ENCODE measurements at places on chromosomes 3 and 15.

DNA sequence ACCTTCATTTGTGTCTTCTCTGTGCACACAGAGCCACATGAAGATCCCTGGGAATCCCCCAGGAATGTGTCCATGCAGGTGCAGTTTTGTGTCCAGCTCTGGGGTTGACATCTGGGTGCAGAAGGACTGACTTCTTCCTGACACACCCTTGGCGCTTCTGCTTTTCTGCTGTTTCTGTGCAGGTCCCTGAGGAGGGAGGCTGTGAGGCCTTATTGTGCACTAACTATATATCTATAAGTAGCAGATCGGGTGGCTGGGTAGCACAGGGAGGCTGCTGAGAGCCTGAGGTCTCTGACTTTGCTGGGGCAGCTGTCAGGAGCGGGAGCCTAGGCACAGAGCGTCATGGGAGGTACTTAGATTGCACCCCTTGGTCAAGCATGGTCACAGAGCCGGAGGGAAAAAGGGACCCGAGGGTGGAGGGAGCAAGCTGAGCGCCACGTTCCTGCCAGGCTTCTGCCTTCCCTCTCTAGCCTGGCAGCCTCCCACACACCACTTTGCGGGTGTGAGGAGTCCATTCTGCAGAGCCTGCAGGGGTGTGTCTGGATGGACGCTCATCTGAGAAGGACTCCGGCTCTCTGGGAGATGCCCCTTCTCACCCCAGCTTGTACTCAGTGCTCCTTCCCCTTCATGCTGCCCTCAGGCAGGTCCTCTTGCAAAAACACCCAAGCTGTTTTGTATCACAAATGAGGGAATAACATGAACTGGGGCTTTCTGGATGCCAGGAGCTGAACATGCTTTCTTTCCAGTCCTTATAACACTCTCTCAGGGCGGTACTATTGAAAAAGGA lies 23.9 kb downstream of the CCDC33 start:
- DNase-seq = no peak

- no peak for DNase-seq
Observed at GRCh38 chr3:50122661-50123391, 32.3 kb upstream of the SEMA3F start.

GRCh38 chr3:119596398-119596797 lies 1.3 kb upstream of the PLA1A start:
- no peak for DNase-seq

DNA sequence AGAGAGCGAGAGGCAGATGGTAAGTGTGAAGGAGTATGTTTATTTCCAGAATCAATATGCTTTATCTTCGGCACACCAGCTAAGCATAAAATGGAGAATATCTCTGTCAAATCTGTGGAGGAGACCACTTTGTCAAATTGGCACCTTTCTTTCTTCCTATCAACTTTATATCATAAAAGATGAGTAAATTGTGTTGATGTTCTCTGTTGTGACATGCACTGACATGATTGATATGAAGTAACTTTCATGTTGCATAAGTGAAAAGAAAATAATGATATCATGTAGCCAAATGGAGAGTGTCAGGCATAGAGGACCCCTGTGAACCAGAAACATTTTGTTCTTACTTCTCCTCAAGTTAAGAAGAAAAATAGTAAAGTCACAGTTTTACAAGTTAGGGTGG lies 753.8 kb downstream of the ZNF385D start:
- DNase-seq = no peak

GRCh38 chr15:88636050-88636449 lies 2.8 kb upstream of the ISG20 start:
- no peak for DNase-seq

DNA sequence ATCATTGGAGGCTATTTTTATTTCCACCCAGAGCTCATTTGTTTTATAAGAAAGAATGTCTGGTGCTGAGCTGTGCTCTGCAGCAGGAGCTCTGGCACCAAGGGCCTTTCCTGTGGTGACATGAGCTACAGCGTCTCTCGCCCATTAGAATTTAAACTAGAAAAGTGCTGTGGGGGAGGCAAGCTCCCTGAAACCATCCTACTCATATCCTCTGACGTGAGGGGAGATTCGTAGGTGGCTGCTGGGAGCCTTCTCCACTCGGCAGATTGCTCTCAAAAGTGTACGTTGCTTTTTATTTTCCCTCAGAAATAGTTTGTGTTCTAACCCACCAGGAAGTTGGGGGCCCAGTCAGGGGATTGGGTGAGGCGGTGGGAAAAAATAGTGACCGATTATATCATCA lies 76.3 kb upstream of the ARHGEF3 start:
- no peak for DNase-seq

- no peak for DNase-seq
Observed at GRCh38 chr3:37582086-37582485, 279.6 kb upstream of the CTDSPL start.

DNA sequence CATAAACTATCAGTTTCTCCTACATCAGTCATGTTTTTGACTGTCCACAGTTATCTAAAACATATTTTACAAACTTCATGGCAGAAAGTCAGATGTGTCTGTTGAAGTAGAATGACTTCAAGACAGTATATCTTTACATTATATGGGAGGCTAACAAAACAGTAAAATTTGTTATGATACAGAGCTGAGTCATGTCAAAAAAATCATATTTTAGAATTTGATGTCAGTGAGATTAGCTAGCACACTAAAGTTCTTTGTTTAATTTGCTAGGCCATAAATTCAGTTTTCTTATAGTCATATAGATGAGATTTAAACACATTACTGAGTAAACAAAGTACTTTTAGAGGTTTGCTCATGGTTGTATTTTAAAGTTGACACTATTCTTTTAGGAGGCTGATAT lies 80.3 kb upstream of the IGSF10 start:
- peak; percentile 38 for DNase-seq

GRCh38 chr3:182913889-182914288 lies 66.4 kb downstream of the DCUN1D1 start:
- no peak for DNase-seq

DNA sequence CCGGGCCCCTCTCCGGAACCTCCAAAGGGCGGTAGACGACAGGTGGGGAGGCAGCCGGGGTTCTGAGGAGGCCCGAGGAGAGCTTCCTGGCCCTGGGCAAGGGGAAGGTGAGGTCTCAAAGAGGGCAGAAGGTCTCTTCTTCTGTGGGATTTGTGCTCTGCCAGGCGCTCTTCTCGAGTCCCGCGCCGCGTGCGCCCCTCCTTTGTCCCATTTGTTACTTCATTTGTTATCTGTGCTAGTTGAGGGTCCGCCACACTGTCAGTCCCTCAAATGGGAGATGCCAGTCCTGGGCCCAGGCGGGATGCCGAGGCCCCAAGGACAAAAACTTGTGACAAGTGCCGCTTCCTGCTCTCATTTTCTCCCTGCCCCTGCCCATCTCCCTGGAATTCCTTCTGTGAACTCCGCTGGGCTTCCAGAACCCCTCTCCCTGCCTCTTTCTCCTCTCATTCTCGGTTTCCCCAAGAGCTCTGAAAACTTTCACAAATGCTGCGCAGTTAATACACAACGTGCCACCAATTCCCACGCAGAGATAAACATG lies 1.5 kb downstream of the ST8SIA2 start:
- DNase-seq = no peak

DNA sequence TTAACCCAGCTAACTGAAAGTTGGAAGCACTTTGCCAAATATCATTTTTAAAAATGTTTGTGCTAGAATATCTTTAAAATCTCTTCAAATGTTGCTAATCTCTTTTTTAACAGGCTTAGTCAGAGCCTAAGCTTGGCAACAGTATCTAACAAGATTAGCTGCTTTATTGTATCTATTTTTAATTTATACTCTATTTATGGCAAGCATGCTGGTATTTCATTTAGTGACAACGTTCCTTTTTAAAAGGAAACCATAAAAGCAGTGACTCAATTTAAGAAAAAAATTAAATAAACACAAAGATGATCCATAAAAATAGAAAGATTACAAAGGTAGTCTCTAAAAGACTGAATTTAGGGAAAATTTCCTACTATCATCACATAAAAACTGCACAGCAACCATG lies 40.5 kb downstream of the SLC12A6 start:
- DNase-seq = no peak

GRCh38 chr3:17213102-17213501 lies 328.3 kb downstream of the PLCL2 start:
- DNase-seq = peak; percentile 33

DNA sequence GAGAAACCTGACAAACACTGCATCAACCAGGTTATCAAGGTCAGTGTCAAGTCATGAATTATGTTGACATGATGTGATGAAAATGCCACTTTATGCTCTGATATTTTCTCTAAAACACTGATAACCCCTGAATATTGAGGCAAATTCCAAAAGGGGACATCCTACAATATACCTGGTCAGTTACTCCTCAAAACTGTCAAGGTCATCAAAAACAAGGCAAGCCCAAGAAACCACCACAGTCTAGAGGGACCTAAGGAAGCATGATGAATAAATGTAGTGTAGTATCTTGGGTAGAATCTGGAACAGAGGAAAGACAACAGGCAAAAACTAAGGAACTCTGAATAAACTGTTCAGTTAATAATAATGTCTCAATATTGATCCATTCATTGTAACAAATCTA lies 275.3 kb upstream of the THRB start:
- DNase-seq = no peak

DNA sequence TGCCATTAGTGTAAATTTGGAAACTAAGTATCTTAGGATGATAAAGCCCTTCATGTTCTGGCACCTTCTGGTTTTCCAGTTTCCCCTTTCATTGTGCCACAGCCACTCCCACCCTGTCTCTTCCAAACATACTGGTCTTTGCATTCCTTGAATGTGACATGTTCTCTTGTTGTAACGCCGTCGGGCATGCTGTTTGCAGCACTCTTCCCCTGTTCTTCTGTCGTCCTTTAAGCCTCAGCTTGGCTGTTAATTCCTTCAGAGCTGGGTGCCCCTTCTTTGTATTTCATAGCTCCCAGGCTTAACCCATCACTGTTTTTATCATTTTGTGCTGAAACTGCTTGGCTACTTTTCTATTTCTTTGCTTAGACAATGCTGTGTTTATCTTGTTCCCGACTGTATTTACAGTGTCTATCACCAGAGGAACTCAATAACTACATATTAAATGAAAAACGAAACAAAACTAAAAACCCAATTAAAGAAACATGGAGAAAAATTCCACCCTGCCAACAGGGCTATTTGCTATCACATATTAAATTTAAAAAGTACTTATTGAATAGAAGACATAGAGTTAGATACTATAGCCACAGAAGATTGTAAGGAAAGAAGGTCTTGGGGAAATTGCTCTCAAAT lies 95.4 kb upstream of the KCNAB1 start:
- DNase-seq = no peak

DNA sequence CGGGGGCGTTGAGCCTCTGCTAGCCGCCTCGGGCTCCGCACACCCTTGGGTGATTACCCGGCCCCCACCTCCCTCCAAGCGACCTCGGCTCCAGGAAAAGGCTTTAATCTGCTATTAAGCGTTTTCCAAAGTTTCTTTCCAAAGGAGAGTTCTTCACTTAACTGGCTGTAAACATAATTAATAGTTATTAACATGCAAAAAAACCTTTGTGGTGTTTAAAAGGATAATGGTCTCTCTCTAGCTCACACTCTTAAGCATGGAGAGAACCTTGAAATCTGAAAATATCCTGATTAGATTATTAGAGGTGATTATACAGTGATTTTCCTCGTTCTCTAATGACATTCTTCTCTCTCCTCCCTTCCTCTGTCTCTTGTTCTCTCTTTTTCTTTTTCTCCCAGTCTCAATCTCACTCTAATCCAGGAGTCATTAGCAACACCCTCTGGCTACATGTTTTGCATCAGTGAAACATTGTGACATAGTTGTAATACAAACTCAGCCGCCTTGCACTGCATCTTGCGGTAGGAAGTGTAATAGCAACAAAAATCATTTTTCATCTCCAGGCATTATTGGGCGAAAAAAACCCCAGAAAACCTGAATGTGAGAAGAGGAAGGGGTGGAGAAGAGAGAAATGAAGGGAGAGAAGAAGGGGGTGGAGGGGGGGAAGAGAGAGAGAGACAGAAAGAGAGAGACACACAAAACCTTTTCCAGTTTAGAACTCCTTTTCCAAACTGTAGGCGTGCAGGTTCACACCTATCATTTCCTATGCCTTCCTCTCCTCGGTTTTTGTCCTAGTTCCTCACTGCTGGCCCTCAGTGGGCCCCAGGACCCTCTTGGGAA lies 24.4 kb downstream of the NR2F2 start:
- DNase-seq = peak; percentile 58

DNA sequence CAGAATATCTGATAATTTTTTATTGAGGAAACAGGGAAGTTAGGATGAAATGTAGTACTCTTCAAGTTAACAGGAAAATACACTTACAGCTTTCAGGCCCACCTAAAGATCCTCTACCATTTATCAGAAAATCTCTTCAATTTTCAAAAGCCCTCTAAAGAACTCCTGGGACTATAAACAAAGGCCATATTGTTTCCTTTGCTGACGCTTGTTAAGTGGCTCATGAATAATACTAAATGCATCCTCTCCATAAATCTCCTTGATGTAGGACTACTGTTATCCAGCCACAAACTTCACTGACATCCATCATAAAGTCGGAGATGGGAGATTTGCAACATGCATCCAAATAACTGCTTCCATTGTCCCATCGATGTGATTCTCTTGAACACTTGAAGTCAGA lies 326.5 kb downstream of the ZIC1 start:
- no peak for DNase-seq

- DNase-seq = no peak
Observed at GRCh38 chr3:181721046-181721875, 9.5 kb downstream of the SOX2 start.

DNA sequence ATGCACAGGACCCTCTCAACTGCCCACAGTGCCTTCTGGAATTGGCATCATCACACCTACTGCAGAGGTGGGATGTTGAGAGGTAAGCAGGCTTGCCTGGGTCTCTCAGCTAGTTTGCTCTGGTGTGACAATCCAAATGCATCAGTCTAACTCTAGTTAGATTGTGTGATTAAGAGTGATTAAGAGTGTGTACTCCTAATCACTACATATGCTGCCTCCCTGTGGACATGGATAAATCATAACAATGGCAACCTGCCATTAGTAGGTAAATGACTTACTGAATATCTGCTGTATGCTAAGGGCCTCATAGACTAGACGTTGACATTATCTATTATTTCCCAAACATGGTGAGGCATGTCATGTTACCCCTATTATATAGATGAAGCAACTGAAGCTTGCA lies 342.1 kb downstream of the OCA2 start:
- DNase-seq = no peak

GRCh38 chr15:48058371-48058770 lies 62.4 kb upstream of the SLC24A5 start:
- DNase-seq = no peak

DNA sequence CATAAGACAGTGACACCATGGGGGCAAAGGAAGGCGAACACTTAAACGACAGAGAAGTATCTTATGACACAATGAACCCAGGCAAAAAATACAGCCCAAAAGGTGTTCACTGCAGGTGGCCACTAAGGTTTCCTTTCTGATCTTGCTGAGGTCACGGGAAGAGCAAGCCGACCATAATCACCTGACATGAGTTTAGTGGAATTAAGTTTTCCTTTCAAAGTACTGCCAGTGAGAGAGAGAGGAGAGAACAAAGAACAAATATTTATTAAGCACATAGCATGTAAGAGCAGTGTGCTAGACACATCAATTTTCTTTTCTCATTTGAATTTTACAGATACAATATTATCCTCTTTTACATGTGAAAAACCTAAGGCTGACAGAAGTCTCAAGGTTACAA lies 102.3 kb downstream of the NR1I2 start:
- no peak for DNase-seq
